Right cardiac atrium (tissue), 5 donors: ENCODE measurements at places on chromosomes 4 and X. TPM values are rescaled to one million over a fixed set of nuclear protein-coding genes. Genes with fewer than 3 reads are reported as not detected.

ADAMTS3 gene
- total RNA-seq, result 1.2 TPM

BRCC3 gene
- 11.7 TPM for total RNA-seq

SLC16A2 gene
- 12.4 TPM for total RNA-seq

SORCS2 gene
- total RNA-seq, result 3.0 TPM

NCAPG gene
- 0.31 TPM for total RNA-seq

DCAF12L2 gene
- total RNA-seq, result 0.25 TPM

PACRGL gene
- 12.0 TPM for total RNA-seq

HSD17B13 gene
- total RNA-seq, result 0.09 TPM

DNA sequence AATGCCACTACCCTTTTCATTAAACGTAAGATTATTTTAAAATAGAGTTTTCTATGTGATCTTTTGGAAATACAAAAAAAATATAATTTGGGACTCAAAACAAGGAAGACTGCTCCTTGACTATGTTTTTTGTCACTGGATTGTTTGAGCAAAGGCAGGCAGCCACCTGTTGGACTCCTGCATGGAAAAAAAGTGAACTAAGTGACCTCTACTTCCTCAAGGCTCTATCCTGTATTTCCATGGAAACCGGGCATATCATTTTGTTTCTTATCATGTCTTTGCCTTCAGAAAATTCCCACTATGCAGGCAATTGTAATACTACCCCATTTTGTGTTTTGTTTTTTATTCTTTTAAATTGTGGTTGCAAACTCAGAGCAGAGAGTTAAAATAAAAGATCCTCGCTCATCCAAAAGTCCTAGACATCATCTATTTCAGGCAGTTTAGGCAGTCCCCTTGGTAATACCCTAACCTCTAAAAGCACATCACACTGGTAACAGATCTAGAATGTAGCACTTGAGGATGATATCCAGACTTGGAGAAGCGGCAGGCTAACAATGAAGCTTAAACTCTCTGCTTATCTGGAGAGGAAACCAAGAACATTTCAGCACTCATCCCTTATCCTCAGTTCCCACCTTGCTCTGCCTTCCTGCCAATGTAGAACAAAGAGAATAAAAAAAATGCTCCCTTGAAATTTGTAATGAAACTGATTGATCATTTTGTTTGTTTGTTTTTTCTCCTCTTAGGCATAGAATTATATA, 165.7 kb downstream of the BANK1 start:
- DNase-seq, result no peak

DNA sequence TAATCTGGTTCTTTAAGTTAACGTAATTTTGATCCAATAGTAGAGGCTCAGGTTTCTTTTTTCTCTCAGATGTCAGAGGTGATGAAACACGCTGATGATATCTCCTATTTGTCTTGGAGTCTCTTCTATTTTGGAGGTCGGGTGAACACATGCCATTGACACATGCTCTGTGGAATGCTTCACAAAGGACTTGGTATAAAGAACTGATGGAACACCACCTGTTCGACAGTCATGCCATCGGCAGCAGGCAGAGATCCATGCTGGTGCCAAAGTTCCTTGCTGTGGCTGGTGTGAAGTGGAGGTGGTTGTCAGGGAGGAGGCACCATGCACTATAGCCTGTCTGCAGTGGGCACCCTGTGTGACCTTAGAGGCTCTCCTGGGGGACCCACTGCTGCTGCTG, 94.9 kb downstream of the ATP8A1 start:
- DNase-seq, result no peak

GRCh38 chrX:31168551-31168950, 96.7 kb upstream of the FTHL17 start:
- DNase-seq, result no peak

DNA sequence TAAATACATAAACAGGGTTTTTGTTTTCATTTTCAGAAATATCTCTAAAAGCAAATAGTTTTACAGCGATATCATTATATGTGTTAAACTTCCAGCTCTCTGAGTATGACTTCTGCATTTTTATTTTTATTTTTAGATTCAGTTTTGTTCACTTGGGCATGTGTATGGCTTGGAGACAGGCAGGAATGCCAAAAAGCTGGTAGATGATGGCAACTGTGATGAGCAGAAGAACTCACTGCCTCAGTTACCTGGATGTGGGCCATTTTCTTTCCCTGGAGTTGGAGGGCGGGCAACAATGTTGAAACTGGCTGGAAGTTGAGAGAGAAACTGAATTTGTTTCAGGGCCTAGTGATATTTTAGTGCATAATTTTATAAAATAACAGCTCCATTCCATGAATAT, 266.4 kb downstream of the ARHGAP24 start:
- DNase-seq, result peak; percentile 52

DNA sequence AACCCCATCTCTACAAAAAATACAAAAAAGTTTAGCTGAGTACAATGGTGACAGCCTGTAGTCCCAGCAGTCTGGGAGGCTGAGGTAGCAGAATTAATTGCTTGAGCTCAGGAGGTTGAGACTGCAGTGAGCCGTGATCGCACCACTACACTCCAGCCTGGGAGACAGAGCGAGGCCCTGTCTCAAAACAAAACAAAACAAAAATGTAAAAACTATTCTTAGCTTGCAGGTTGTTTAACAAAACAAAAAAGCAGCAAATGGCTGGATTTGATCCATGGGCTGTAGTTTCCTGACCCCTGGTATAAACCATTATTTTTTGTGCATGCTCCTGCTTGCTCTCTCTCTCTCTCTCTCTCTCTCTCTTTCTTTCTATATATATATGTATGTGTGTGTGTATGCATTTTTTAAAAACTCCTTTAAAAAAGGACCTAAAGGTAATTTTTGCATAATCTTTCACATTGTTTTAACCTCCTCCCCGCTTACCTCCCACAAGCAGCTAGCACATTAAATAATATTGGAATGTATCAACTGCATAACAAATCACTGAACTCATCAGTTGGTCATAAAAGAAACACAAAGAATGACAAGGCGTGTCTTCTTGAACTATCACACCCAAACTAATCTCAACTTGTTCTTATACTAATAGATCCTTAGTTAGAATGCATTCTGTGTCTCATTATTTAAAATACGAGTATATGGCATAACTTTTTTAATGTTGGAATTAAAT, 4.8 kb downstream of the AREG start:
- DNase-seq, result no peak

DNA sequence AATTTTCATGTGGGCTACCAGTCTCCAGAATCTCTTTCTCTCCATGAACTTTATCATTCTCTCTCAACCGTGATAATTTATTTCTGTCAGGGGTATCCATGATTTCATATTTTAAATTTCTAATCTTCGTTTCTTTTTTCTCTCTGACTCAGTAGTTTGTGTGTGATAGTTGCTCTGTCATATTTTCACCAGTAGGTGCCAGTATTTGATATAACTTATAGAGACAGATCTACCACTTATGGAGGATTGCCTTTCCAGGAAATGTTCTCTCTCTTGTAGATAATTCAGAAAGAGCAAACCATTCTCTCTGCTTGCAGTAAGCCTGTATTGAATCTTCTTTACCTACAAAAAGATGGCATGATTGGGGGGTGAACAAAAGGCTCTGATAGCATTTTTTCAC, 79.3 kb upstream of the DYNLT3 start:
- no peak for DNase-seq

- peak; percentile 50 for DNase-seq
These were observed 664 bp downstream of the PRSS12 start for GRCh38 chr4:118351851-118352827.

DNA sequence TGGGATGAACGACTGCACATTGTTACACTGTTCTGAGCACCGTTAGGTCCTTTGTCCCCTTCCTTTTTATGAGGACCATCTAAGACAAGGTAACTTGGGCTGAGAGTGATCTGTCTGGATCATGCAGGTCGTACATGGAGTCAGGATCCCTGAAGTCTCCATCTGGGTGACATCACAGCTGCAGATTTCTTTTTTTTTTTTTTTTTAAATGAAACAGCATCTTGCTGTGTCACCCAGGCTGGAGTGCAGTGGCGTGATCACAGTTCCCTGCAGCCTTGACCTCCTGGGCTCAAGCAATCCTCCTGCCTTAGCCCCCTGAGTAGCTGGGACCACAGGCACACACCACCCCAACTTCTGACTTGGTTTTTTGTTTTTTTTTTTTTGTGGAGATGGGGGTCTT, 16.5 kb downstream of the SHROOM2 start:
- DNase-seq, result no peak

DNA sequence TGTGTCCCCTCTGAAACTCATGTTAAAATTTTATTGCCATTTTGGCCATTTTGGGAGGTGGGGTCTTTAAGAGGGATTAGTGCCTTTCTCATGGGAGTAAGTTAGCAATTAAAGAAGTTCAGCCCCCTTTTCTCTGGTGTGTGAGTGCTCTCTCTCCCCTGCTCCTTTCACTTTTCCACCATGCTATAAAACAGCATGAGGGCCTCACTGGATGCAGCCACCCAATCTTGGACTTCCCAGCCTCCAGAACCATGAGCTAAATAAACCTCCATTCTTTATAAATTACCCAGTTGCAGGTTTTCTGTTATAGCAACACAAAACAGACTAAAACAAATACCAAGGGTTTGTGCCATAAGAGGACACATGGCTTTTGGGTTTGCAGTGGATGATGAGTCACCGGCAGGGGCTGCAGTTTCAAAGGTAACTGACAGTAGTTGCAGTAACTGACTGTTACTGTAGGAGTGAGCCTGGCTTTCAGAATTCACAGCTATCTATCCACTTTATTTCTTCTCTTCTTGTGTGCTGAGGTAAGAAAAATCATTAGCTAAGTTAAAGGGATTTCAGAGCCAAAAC, 121.5 kb downstream of the PPEF1 start:
- DNase-seq, result no peak

DNA sequence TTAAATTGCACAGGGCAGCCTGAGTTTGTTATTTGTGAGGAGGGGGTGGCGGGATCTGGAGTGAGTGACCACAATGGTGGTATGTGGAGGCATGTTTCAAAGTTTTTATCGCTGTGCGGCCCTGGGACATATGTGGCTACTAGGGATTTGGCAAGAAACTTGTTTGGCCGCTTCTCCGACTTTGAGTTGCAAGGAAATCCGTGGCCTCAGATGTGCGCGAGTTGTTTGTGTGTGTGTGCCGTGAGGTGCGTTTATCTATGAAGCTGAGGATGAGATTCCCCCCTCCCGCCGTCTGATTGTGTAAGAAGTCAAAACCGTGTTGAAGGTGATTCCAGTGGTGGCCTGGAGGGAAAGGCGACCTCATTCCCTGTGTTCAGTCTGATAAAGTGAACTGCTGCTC, 1.4 kb downstream of the JADE3 start:
- DNase-seq, result peak; percentile 16

GRCh38 chr4:158042591-158043030, 130.2 kb downstream of the GASK1B start:
- DNase-seq, result no peak

DNA sequence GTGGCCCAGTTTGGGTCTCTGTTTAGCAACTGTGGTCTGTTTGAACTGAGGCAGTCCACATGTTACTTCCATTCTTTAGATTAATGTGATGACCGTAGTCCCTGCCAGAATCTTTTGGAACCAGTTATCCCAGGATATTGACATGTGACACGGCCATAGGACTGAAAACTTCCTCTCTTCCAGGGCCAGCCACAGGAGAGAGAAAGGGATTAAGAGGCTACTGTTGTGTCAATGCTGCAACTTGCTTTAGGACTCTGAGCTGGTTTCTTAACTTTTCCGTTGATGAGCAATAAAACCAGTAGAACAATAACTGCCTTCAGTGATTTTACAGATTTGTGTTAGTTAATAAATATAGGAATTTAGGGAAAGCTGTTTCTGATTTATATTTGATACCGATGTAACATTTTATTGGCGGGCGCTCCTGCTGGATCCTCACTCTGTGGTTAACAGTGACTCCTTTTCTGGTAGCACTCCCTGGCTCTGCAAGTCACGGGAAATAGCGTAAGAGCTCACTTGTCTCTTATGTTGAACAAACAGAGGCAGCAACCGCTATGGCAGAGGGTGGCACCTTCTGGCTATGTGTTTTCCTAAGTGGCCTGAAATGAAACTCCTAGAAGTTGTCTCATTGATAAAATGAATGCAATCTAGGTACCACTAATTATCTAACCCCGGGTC, 2.5 kb downstream of the TENM3 start:
- DNase-seq, result no peak

DNA sequence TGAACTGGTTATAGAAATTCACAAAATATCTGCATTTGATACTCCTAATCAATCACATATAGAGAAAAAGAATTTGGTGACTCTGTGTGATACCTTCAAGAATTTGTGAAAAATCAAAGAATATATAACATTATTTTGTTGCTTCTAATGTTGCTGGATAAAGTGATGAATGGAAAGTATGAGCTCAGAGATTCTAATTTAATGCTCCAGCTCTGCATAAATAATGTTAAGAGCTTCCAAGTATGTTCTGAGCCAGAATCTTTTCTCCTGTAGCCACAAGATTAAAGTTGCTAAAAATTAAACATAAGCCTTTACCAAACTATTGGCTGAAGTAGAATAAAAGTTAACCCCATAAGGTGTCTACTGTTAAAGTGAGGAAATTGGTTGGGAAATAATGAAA, 294.7 kb upstream of the CT83 start:
- DNase-seq, result no peak

DNA sequence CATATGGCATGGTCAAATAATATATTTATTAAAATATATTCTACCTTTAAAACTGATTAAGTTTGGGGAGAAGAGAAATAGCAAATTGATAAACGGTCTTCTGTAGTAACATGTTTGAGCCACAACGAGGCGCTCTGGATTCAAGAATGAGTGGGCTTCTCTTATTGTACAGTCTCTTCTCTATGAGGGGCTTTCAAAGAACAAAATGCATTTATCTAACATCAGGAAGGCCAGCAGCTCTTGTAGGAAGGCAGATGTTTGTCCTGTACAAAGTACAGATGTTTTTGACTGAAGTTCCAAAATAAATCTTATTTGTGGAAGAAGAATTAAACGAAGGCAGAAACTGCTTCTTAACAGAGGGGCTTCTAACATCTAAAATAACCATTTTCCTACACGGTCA, 153.6 kb downstream of the RASL11B start:
- DNase-seq, result peak; percentile 59

GRCh38 chrX:17077361-17077760, 130.9 kb downstream of the REPS2 start:
- no peak for DNase-seq

- DNase-seq, result no peak
These were observed 170.2 kb downstream of the APBB2 start for GRCh38 chr4:41044165-41044564.

DNA sequence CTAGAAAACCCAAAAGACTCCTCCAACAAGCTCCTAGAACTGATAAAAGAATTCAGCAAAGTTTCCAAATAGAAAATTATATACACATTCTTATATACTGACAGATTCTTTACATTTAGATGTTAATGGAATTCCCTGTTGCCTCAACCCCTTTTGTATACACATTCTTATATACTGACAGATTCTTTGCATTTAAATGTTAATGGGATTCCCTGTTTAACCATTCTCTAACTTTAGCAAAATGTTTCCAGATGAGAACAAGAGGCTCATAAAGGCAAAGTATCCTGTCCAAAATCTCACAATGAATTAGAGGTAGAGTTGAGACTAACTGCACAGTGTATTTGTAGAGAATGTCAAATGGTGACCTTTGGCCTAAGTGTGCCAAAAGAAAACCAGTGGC, 23.1 kb upstream of the AR start:
- no peak for DNase-seq

DNA sequence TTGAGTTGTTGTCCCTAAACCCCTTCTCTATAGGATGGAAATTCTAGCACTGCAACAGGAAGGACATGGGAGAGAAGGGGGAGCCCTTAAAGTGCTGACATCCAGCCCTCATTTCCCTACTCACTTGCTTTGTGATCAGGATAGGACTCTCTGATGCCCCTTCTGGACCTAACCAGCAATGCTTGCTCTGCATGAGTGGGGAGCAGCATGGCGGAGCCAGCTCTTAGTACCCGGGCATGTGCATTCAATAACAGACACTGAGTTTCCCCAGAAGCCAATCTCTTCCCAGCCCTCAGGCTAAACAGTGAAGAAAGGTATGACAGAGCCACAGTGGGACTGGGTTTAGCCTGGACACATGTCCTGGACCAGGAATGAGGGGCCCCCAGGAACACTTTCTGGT, 14.0 kb downstream of the SOD3 start:
- no peak for DNase-seq
